ENCODE measurements at places on chromosomes 16 and 17.

DNA sequence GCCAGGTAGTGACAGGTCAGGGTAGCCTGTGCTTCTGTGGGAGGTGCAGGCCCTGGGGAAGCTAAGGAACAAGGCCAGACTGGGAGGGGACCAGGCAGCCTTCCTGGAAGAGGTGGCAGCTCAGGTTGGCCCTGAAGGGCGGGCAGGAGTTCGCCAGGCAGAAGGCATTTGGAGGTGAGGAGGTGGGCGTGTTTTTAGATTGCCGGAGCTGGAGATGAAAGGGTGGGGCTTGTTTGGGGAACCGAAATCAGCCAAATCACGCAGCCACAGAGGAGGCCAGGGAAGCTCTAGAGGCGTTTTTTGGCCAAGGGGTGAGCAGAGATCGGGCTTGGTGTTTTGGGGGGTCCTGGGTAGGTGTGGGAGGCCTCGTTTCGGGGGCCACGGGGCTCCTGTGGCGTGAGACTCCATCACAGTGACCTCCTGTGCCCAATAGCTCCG is 7.6 kb downstream of the ADCY7 start:
- peak; percentile 94 for DNase-seq

DNA sequence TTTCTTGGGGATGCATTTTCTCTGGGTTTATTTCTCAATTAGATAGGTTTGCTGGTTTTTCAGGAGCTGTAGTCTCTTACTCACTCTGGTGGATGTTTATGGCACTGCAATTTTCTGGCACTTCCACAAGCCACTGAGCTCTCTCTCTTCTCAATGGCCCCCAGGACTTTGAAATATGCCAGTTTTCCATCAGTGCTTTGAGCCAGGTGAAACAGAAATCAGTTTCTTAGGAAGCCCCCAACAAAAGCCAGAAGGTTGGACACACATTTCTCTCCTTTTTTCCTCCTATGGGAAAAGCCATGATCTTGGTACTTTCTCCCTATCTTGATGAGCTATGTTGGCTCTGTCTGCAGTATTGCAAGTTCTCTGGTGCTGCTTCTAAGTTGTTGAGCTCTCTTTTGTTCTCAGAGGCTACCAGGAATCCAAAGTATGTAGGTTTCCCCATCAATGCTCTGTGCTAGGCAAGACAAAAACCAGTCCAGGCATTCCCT is 90.7 kb upstream of the SMIM36 start:
- peak; percentile 31 for DNase-seq

- DNase-seq: peak; percentile 90
Observed at GRCh38 chr17:74759243-74759801, 10.9 kb downstream of the NHERF1 start.

GRCh38 chr16:88383401-88384221 is 852 bp downstream of the ZNF469 start:
- no peak for DNase-seq

DNA sequence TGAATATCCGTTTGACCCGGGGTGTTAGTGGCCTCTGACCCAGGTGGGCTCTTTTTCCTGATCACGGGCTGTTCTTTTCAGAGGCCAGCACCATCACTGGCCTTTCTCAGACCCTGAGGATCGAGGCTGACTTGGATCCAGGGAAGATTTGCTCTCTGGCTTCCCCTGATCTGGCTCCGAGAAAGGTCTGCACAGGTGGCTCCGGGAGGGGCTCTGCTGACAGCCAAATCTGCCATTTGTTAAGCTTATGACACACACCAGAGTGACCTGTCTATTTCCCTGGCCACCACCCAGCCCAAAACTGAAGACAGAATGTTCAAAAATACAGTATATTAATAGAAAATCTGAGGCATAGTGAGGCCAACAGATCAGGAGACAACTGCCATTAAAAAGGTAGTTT is 221.8 kb upstream of the TNRC6C start:
- no peak for DNase-seq

Measured in NB4 (cell line).